ENCODE measurements at places on chromosomes 3 and 15. TPM values are rescaled to one million over a fixed set of nuclear protein-coding genes. Genes with fewer than 3 reads are reported as not detected.

- no peak for DNase-seq
Observed at GRCh38 chr3:16207031-16207430, 32.6 kb downstream of the GALNT15 start.

GRCh38 chr15:44719293-44719999 is 8.1 kb downstream of the B2M start:
- DNase-seq = no peak

DNA sequence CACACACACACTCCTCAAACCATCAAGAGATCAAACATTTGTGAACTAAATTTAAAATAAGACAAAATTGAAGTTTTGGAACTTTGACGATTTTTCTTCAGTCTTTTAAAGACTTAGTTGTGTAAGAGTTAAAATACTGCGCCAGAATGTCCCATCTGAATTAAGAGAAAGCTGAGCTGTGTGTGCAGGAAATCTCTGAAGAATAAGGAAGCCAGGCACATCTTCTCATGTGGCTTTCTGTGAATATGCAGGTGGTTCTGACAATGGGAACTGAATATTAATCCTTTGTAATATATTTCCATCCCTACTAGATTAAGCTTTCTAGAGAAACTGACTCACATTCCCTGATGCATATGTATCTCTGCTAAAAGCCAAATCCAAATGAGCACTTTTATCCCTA is 60.1 kb upstream of the ICE2 start:
- no peak for DNase-seq

GRCh38 chr15:36579792-36580431 is 486 bp downstream of the CDIN1 start:
- no peak for DNase-seq

DNA sequence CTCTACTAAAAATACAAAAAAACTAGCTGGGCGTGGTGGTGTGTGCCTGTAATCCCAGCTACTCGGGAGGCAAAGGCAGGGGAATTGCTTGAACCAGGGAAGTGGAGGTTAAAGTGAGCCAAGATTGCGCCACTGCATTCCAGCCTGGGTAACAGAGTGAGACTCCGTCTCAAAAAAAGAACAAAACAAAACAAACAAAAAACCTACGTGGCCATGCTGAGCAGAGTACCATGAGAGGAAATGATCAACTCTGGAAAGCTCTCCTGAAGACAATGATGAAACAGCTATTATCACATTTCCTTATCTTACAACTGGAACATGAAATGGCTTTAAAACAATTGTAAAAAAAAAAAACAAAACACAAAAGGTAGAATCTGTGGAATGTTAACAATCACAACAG is 75.2 kb downstream of the CHSY1 start:
- no peak for DNase-seq

- no peak for DNase-seq
Observed at GRCh38 chr3:101148001-101148400, 154.8 kb upstream of the ABI3BP start.

GRCh38 chr3:107065094-107065861 is 312.0 kb upstream of the CCDC54 start:
- no peak for DNase-seq

Gene LYZL4
- not detected for polyA plus RNA-seq

Gene CELF6
- 4.6 TPM for polyA plus RNA-seq

Gene C3orf62
- polyA plus RNA-seq = 12.6 TPM

Gene WDR53
- polyA plus RNA-seq = 18.6 TPM

Gene FBLN2
- 38.9 TPM for polyA plus RNA-seq
